Panc1 (cell line): ENCODE measurements at places on chromosomes 16 and 17. TPM values are rescaled to one million over a fixed set of nuclear protein-coding genes. Genes with fewer than 3 reads are reported as not detected.

Gene WNT9B
- not detected for total RNA-seq

Gene HOXB4
- total RNA-seq, result 27.9 TPM

Gene ZCCHC14
- total RNA-seq, result 35.0 TPM

DNA sequence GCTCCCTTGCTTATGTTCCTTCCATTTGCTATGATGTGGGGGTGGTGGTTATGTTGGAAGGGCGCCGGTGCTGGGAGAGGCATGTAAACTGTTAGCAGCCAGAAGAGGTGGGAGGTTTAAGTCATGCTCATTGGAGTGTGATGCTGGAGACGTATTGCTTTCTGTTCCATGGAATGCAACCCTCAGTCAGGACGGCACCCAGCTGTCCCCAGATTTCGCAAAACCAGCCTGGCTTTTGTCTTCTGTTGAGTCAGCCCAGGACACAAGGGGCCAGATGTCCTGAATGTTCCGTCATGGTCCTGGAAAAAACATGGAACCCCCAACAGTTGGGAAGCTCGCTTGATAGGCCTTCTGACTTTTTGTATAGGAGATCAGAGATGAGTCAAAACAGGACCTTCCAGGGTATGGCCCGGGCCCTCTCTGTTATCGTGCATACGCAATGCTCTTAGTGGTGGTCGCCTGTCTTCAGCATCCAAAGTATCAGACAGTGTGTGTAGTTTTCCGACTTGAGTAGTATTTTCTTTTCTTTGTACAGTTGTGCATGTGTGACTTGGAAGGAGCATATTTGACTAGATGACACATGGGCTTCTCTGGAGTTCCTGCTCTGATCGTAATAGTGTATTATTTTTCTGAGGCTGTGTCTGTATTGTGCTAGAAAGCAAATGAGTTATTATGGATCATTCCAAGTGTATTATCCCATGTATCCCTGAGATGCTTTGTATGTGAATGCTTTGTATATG, 201.9 kb downstream of the SNX29 start:
- DNase-seq, result no peak

DNA sequence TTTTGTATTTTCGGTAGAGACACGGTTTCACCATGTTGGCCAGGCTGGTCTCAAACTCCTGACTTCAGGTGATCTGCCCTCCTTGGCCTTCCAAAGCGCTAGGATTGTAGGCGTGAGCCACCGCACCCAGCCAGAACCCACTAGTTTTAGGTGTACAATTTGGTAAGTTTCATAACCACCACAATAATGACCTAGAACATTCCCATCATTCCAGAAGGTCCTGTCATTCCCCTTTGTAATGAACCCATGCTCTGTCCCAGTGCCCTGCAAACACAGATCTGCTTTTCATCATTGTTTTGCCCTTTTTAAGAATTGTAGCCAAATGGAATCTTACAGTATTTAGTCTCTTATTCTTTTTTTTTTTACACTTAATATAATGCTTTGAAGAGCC, 35.6 kb upstream of the IRF8 start:
- no peak for DNase-seq

DNA sequence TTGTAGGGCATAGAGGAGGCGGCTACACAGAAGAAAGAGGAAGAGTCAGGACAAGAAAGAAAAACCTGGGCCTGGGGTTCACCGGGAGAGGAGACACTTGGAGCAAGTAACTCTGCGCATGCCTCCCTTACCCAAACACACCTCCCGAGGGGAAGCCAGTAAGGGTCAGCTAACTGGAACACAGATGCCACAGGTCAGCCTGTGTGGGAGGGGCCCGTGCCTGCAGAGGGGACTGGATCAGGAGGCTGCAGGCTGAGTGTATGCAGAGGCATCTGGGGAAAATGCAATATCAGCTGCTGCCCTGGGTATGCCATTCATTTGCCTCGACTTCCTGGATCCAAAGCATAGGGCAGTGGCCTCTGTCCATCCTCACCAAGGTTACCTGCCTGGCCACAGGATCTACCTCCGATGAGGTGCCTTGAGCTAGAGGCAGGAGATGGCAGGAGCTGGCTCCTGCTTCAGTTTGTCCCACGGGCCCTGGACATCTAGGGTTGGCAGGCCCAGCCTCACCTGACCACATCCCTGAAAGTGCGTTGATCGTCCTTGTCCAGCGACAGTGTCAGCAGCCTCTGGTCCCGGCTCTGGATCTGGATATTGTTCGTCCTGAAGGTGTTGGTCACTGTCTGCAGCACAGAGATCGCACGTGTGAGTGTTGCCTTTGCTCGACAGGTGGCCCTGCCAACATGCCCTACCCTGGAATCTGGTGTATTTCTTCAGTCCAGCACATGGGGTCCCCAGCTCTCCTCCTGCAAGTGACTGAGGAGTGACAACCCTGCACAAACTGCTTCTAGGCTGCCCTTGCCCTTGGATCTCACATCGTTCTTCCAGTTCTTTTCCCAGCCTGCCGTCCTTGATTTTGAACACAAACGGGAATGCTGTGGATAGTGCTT, 4.6 kb upstream of the MFSD6L start:
- no peak for DNase-seq

GRCh38 chr16:51201604-51202003, 50.5 kb upstream of the SALL1 start:
- no peak for DNase-seq
